ENCODE measurements at places on chromosomes 12 and 14.

DNA sequence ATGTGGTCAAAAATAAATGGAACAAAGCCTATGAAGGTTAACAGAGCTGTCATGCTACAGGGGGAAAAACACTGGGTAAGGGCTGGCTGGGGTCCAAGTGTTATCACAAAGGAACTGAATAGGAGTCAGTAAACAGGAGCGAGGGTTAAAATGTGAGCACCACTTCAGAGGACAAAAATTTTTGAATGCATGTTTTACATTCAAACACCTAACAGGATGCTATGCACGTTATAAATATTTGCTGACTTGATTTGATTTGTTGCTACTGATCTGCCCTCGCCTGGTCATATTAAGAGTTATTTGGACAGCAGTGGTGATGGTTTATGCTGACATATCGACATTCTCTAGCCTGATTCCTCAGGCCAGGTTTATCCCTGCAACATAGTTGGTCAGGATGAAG is 7.4 kb upstream of the KTN1 start:
- no peak for DNase-seq

DNA sequence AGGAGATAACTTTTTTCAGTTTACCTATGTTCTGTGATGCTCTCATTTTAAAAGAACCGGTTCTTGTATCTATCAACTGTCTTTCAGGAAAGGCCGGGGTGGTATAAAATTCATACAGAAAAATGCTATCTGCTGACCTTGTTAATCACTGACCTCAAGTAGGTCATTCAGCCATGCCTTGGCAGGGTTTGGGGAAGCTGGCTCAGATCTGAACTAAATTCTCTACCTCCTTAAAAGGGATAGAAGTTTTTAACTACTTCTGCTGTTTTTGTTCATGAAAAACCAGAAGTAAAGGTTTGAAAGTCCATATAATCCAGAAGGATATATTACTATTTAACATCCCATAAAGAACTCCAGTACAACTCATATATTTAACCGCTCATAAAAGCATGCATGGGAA is 10.1 kb downstream of the MYRFL start:
- no peak for DNase-seq

DNA sequence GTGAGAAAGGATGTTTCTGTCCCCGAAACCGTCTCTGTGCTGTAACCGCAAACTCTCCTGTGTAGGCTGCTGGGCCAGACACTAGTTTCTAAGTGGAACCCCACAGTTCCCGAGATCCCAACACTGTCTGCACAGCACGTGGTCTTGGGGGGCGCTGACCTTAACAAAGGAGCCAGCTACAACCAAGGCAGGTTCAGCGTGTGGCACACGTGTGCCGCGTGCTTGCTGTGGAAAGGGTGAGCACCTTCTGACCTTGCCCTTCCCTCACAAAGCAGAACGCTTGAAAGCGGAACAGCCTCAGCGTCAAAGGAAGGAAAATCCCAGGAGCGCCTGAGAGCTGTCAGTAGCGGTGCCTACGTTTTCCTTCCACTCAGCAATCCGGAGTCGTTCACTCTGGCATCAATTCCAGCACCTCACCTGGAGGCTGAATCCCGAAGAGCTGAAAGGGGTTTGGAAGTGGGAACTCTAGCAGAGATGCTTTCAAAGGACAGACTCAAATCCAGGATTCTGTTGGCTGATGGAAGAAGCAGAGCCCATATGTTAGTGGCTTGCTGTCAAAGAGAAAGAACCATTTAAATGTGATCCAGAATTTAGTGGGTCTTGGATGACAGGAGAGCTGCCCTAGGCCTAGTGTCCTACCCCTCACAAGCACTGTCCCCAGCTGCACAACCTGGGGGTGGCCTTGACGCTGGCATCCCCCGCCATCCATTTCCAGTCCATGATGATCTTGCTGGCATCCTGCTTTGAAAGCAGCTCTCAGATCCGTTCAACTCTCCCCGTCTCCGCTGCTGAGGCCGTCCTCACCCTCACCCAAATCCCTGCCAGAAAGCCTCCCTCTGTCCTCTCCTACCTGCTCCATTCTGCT is 27.1 kb downstream of the CCDC92 start:
- no peak for DNase-seq

DNA sequence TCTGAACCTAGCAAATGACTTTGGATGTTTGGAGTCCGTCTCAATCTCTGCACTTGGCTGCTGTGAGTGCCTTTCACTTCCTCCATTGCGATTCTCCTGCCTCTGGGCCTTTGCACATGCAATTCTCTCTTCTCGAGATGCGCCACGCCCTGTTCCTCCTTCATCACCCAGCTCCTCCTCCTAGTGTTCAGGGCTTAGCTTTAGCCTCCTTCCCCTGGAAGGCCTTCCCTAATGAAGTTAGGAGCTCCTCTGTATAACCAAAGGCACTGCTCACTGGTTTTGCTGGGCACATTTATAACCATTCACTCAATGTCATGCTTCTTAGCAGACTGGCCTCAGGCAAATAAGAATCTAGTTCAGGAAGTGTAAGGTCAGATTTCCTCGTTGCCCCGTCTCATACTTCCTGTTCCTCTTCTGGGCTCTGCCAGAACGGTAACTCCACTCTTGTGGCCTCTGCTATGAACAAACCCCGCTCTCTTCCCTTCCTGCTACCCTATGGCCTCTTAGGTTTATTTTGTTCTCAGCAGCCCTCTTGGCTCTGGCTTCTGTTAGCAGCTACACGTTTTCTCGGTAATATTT is 171.4 kb downstream of the CRADD start:
- DNase-seq: no peak

DNA sequence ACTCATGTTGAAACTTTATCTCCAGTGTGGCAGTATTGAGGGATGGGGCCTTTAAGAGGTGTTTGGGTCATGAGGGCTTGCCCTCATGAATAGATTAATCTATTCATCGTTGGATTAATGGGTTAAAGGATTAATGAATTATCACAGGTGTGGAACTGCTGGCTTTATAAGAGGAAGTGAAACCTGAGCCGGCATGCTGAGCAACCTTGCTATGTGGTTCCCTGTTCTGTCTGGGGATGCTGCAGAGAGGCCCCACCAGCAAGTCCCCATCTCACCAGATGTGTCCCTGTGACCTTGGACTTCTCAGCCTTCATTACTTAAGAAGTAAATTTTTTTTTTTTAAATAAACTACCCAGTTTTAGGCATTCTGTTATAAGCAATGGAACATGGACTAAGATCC is 109.6 kb downstream of the DYRK2 start:
- no peak for DNase-seq

GRCh38 chr14:101817501-101818001 is 56.0 kb downstream of the PPP2R5C start:
- DNase-seq: no peak

GRCh38 chr14:35879654-35880249 is 53.6 kb downstream of the BRMS1L start:
- no peak for DNase-seq

- DNase-seq: no peak
Observed at GRCh38 chr12:53750812-53751335, 905 bp downstream of the CISTR start.

DNA sequence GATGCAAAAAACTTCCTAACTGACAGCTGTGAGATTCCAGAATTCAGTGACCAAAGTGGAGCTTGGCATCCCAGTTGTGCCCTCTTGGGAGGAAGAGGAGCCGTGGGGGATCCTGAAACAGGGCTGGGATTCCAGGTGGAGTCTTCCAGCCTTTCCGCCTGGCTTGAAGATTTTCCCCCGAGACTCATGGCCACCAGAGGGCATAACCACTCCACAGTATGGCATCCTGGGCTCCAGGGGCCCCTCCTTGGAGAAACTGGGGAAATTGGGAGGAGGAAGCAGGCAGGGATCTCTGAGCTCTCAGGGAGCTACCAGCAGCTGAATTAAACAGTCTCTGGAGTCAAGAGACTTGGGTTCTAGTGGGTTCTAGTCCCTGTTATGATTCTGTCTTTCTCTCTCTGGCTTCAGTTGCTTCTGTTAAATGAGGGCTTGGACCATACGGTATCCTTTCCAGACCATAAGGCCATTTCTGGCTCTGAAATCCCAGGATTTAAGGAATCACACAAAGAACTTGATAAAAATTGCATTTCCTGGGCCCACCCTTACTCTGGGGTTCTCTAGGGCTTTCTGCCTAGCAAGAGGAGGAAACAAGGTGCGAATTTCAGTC is 2.6 kb upstream of the TAMALIN start:
- no peak for DNase-seq

DNA sequence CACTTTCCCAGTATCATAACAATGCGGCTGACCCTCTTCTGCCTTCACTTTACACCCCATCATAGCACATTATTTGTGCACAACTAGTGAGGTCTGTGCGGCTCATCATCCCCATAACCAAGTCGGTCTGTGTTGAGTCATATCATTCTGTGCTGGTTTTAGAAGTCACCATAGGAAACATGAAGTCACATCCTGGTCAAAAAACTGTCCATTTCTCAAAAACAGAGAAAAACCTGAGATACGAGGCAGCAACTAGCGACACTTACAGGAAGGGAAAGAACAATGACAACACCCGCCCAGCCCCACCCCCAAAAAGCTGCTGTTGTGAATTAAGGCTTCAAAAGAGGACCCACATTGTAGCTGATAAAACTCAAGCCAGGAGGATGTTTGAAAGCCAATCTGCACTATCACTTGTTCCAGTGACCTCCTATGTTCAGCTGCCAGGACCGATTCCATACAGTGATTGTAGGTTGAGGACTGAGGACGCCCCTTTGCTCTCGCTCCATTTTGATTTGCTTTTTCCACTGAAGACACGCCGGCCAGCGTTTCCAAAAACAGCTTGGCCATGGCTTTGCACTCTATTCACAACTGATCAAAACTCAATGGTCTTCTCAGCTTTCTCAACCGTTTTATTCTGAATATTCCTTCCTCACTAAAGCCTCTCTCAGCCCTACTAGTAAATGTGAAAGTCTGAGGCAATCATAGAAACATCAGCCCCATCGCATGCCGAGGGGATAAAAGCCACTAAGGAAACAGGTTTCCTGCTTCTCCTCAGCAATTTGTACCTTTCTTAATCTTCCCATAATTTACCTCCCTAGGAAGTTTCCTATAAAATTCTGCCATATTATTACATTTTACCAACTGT is 87.5 kb downstream of the DUSP16 start:
- DNase-seq: no peak

- DNase-seq: no peak
Observed at GRCh38 chr12:64681200-64682052, 71.1 kb downstream of the RASSF3 start.

- no peak for DNase-seq
Observed at GRCh38 chr12:4031703-4032291, 158.6 kb upstream of the PARP11 start.

DNA sequence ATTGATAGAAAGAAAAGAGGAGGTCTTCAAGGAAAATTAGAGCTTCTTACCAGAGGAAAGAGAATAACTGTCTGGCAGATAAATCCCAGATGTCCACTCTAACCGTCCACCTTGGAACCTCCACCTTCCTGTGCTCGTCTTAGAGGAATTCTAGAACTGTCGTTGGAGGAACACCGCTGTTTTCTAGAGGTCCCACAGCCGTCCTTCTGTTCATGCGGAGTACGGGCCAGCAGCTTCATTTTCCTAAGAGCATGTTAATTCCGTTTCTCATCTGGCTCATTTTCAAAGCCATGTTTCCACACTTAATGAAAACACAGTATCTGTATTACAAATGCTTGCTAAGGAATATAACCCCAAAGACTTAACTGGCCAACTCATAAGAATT is 107.9 kb upstream of the ESRRB start:
- DNase-seq: no peak

DNA sequence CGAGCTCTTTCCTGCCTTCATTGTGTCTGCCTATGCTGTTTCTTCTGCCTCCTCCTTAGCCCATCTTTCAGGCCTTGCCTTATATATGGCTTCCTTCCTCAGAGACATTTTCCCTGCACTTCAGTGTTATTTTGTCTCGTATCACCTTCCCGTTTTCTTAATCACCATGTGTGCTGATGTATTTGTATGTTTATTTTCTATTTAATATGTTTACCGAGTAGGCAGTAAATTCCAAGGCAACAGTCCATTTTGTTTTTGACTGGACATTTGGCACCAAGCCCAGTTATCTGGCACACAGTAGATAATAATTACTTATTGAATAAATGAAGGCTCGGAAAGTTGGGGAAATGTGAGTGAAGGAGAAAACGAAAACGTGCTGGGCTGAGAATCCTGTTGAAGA is 4.6 kb upstream of the POU6F1 start:
- DNase-seq: no peak

DNA sequence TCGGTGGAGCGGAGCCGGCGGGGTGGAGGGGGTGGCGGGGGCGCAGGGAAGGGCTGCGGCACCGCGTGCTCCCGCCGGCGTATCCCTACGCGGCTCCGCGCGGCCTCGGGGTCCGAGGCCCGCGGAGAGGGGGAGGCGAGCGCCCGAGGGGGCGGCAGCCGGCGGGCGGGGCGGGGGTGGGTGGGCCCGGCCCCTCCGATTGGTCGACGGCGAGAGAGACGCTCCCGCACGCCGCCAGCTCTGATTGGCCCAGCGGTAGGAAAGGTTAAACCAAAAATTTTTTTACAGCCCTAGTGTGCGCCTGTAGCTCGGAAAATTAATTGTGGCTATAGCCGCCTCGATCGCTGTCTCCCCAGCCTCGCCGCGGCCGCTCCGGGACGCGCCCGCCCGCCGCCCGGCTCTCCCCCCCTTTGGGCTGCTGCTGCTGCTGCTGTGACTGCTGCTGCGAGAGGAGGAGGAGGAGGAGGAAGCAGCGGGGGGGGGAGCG is at the start of gene FOXG1:
TSS of gene FOXG1 (plus strand) at position 319 of the 487 bp plus-strand sequence. CDS start 493 bp downstream, outside the sequence.
- DNase-seq: no peak

GRCh38 chr14:60657456-60658210 is 8.4 kb upstream of the SIX1 start:
- DNase-seq: no peak

- DNase-seq: no peak
Observed at GRCh38 chr14:20615996-20616395, 24.8 kb upstream of the RNASE12 start.

DNA sequence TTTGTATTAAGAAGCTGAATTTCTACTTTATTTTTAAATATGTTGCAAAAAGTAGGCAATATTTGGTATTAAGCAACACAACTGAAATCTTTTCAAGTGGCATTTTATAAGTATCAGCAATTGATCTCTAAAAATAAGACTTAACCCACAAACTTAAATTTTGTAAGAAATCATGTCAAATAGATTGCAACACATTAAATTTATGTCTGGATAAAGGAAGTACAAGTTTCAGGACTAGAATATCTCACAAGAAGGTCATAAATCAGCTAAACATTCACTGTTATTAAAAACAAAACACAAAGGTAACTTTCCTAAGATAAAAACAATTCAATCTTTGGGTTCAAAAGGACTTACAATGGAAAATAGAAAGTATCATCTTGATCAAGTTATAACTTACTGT is 32.8 kb downstream of the CPNE8 start:
- DNase-seq: no peak

DNA sequence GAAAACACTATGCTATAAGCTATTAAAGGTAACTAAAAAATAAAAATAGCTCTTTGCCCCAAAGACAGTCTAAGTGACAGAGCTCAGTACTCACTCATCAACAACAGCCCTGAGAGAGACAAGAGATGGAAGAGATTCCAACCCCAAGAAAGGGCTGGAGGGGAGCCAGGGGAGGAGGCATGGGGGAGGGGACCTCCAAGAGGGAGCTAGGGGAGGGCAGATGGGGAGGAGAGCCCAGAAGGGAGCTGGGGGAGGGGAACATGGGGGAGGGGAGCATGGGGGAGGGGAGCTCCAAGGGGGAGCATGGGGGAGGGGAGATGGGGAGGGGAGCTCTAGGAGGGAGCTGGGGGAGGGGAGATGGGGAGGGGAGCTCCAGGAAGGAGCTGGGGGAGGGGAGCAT is 7.7 kb downstream of the SSH1 start:
- no peak for DNase-seq

All from stimulated activated CD8-positive, alpha-beta memory T cell treated with anti-CD3 and anti-CD28 coated beads, Interleukin-12 subunit alpha, Interleukin-12 subunit beta, amount 100 ng/mL, for 4 hours (primary cell).